NCI-H1105 (cell line): ENCODE measurements at places on chromosomes 2 and 18.
A peak's percentile ranks its signal among the peaks of the same experiment; 100 is the strongest.

- DNase-seq: no peak
These were observed 11.1 kb downstream of the CHRNA1 start for GRCh38 chr2:174753038-174753633.

- no peak for DNase-seq
These were observed 7.1 kb upstream of the CEP68 start for GRCh38 chr2:65049010-65049639.

DNA sequence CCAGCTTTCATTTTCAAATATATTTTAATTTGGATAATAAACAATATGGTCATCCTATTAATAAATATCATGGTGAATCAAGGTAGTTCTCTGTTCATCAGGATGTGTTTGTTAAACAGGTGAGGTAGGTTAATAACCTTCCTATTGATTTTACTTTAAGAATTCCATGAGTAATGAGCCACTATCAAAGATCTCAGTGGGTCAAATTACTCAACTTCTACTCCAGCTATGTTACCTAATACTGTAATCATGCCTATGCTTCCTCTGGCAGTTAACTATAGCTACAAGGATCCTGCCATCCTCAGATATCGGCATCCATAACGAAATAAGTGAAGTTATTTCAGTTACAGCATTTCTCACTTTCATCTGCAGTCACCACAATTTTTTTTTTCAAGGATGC, 289.6 kb upstream of the SLC8A1 start:
- DNase-seq: no peak

GRCh38 chr2:158464426-158465281, 7.9 kb downstream of the PKP4 start:
- no peak for DNase-seq

DNA sequence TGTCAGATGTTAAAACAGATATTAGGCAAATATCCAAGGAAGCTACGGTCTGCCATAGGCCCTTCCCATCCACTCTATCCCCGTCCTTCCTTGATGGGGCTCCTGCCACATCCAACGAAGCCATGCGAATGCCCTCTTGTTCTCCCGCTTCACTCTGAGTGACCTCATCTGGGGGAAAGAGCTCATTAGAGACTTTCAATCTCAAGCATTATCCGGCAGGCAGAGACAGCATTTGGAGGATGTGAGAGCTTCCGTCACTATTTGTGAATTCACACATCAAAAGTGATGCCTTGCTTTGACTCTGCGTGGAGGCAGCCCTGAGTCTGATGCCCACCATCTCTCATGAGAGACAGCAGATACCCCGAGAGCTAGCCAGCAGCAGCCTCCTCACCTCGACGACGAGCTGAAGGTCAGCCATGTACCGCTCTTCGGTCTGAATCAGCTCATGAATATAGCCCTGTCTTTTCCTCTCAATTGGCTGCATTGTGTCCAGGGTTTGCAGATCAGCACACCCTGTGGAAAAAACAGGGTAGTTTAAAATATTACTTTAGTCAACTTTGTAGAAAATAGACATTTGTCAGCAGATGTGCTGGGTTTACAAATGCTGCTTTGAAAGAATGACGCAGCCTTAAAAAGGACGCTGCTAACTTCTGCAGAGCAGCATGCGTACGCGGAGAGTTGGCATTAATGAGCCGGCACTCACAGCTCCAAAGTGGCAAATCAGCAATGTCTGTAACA, 45.9 kb downstream of the FAM228A start:
- no peak for DNase-seq

GRCh38 chr2:12399240-12399639, 317.5 kb upstream of the TRIB2 start:
- DNase-seq: no peak

- DNase-seq: no peak
These were observed 273.8 kb upstream of the SLC14A2 start for GRCh38 chr18:45341454-45341853.

GRCh38 chr2:218368621-218369153, 12.0 kb downstream of the CATIP start:
- no peak for DNase-seq

- DNase-seq: no peak
These were observed 51.8 kb downstream of the MYO3B start for GRCh38 chr2:170229744-170230143.

- DNase-seq: no peak
These were observed 417.9 kb downstream of the NRXN1 start for GRCh38 chr2:50614056-50614455.

DNA sequence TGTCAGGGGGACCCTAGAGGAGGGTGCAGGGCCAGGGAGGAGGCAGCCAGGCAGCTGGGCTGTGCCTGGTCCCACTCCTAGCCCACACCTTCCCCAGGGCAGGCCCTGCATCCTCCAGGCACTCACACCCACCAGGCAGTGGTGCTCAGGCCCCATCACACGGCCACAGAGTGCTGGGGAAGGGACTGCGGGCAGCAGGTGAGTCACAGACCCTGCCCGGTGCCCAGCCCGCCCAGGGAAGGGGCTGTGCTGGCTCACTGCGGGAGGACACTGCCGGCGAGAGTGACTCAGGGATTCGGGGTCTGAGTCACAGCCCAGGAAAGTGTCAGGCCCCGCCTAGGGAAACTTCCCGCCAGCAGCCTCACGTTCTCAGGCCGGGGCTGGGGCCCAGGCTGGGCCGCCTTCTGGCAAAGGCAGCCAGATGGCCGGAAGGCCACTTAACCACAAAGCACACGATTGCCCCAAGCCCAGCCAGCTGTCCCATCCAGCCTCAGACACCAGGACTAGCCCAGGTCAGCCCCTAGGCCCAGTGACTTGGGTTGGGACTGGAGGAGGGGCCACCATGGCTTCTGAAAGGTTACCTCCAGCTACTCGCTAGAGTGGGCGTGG, 42.2 kb downstream of the BIN1 start:
- DNase-seq: no peak

DNA sequence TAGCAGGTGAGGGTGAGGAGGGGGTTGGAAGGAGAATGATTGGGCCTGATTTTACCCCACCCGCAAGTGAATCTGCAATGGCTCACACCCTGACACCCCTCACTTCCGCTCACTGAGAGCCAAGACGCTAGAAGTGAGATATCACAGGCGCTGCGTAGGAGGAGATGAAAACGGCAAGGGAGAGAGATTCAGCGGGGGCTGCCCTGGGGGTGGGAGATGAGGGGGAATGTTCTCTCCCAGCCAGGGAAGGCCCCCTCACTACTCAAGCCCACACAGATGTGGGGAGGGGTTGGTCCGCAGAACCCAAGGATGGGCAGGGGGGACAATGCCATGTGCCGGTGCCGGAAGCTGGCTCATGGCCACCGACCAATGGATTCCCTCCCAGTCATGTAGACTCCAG, 32.9 kb downstream of the LOXHD1 start:
- DNase-seq: no peak

DNA sequence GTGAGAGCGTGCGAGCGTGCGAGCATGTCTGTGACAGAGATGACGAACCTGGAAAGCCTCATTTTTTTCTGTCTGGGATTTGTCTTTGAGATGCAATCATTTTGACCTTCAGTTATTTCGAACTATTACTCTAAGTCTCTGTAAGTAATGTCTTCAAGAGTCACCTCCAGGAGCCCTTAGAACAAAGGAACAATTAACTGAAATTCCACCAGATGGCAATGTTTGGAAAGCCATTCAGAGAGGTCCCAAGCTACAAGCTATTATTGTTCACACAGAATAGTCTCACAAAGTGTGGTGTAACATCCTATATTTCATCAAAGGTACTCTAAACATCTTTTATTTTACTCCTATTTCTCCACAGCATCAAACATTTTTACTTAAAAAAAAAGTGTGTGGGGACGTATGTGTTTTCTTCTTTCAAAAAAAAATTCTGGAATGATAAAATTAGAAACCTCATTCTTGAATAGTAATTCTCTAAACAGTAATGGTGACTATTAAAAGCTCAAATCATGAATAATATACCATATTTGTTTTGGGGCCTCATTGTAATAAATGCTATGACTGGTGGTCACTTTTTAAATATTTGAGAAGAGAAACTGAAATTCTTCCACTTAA, 35.1 kb upstream of the MAPRE2 start:
- DNase-seq: peak; percentile 50

DNA sequence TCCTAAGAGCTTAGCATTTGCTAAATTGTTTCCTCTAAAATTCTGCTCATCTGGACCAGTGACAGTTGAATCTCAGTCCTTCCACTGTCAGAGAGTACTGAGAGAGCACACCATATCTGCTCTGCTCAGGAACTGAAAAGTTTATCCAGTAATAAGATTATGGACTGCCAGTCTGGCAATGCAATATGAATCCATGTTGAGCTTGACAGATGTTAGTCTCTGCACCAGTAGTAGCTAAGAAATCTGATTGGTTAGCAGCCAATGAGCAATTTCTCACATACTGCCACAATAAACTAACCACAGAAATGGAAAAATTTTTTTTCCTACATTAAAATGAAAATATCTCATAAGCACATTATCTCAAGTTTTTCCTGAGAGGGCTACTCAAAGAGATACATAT, 2.3 kb downstream of the PRKD3 start:
- DNase-seq: no peak

GRCh38 chr2:132670496-132671150, 618 bp upstream of the LYPD1 start:
- DNase-seq: peak; percentile 33

DNA sequence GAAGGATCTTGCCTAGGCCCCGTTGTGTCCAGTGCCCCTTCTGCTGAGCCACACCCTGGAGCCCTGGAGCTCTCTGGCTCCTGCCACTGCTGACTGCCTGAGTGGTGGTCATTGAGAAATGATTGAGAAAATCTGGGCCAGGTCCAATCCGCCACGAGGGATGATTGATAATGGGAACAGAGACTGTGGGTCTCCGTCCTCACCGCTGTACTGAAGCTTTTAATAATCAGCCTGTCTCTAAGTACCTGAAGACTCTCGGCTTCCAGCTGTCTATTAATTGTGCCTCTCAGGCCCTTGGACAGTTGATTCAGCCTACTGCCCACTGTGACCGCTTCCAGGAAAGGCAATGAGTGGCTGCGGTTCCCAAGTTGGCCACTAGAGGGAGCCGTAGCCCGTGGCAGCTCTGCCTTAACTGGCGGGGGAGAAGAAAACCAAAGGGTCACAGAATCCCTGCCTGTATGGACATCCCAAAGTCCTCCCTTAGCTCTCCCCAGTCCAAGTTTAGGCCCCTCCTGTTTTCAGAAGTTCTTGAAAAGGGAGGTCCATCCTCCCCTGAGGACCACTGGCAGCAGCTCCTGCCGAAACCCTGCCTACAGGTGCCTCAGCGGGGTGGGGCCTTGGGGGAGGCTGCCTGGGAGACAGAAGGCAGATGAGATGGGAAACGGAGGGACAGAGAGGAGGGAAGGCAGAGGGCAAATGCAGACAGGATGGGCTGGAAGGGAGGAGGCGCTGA, 213.6 kb downstream of the TNS1 start:
- DNase-seq: peak; percentile 45

- DNase-seq: no peak
These were observed 11.4 kb downstream of the ID2 start for GRCh38 chr2:8693157-8693821.

GRCh38 chr2:223053484-223054192, 1.6 kb downstream of the KCNE4 start:
- no peak for DNase-seq

DNA sequence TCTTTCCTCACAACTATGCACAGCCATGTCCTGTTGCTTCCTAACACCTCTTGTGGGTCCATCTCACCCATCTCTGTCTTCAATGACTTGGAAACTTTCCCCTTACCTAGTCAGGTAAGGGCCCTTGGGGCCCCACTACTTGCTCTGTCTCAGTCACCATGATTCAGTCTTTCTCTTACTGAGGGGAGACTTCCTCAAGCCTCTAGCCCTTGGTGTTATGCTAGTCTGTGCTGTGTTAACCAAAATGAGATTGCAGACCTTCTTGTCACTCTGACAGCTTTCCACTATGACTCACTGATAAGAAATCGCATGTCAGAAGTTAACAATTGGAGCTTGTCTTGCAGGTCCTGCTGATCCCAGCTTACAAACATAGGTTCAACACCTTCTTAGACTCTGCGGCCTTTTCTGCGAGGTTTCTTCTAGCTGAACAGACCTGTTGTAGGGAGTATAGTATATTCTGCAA, 65.3 kb downstream of the WDR75 start:
- no peak for DNase-seq

- DNase-seq: no peak
These were observed 149.8 kb upstream of the ITGA4 start for GRCh38 chr2:181307203-181307991.

- DNase-seq: no peak
These were observed 83.3 kb upstream of the ID2 start for GRCh38 chr2:8598295-8599165.

DNA sequence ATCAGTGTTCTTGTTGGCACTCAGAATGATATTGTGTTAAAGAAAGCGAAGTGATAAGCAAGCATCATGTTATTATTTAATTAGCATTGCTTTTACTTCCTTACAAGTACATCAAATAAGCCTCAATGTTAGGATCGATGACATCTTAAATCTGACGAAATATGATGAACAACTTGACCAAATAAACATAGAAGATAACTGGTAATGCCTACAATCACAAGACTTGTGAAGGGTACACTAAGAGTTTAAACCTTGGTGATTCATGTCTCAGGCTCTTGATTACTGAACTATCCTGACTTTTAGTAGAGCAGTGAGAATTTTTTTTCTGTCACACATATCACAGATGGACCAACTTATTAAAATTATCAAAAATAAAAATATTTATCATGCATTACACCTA, 500.8 kb upstream of the ZEB2 start:
- no peak for DNase-seq

DNA sequence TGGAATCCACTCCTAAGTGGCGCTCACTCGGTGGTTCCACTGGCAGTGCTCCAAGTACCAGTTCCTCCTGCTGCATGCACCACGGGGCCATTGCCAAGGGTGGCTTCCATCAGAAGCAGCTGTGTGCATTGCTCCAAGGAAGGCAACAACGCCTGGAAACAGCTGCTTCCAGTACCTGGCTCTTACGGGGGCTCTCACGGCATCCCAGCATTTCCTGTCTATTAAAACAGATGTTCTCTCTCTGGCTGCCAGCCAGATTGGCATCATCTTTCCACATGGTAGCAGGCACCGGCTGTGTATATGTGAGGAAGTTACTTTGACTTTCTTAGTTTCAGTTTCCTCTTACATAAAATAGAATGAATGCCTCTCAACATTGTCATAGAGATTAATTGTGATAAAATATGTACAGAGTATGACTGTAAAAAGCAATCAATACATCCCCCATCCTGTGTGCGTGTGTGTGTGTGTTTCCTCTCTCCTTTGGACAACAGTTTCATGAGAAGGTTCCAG, 84.9 kb downstream of the CMPK2 start:
- peak; percentile 89 for DNase-seq

DNA sequence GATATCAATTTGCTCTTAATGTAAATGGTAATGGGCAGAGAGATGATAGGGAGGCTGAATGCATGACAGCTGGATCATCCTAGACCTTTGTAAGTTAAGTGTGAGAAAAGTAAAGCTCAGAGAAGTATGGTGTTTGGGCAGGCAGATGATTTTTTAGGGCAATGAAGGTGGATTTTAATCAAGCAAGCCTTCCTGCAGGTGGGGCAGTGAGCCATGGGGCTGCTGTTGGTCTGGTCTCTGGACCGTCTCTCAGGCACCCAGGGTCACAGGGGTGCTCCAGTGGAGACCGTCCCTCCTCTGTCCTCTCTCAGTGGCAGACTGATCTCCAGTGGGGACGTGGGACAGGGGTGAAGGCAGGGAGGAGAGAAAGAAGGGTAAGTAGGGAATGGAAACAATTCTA, 69.8 kb upstream of the STK17B start:
- DNase-seq: no peak
